HT-29 (cell line): ENCODE measurements at places on chromosomes 3 and 15. TPM values are rescaled to one million over a fixed set of nuclear protein-coding genes. Genes with fewer than 3 reads are reported as not detected.

SKOR1 gene
- total RNA-seq = 0.15 and 0.18 TPM in 2 replicates

CKMT1A gene
- total RNA-seq = 1.9 and 2.7 TPM in 2 replicates

MYH15 gene
- 0.31 TPM in 1 of 2 replicates, not detected in the other for total RNA-seq

LRRC3B gene
- total RNA-seq = not detected in 2 replicates

SLC27A2 gene
- total RNA-seq = 44.5 and 56.0 TPM in 2 replicates

GORASP1 gene
- 66.5 and 67.1 TPM in 2 replicates for total RNA-seq

KNG1 gene
- total RNA-seq = not detected in 2 replicates
